Upper lobe of left lung (tissue), 6 donors: ENCODE measurements at places on chromosomes 3 and 15. TPM values are rescaled to one million over a fixed set of nuclear protein-coding genes. Genes with fewer than 3 reads are reported as not detected.

DNA sequence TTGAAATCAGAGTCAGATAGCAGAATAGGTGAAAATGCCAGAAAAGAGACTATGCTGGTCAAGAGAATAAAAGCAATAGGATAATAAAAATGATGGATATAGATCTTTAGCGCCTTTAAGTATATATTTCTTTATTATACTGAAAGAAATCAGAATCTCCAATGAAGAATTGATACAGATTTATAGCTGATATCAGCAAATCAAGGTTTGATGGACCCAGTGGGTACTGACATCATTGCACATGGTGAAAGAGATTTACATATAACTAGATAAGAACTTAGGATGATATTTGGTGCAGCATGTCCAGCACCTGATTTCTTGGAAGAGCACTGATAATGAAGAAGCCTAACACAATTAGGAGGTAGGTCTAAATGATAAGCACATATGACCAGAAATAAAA lies 18.2 kb downstream of the CADM2 start:
- no peak for DNase-seq

DNA sequence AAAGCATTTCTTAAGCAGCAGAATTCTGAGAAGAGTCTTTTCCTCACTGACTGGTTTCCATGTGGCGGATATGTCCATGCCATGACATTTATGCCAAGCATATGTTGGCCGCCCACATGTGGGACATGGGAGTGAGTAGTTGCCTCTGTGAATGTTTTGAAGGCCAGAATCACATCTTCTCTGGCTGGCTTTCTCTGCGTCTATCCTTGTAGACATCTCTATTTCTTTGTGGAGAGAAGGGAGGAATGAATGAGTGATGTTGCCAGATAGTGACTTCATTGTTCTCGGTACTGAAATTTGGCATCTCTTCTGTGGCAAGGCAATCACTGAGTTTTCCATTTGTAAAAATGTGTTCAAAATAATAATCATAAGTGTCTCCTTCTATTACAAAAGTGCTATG lies 316.0 kb downstream of the CLSTN2 start:
- DNase-seq = no peak

- DNase-seq = no peak
Measured at GRCh38 chr3:187336322-187336721, 31.9 kb upstream of the RTP4 start.

- DNase-seq = no peak
Measured at GRCh38 chr15:75542386-75542797, 36.7 kb downstream of the PTPN9 start.

- DNase-seq = no peak
Measured at GRCh38 chr15:38671675-38672254, 107.2 kb upstream of the RASGRP1 start.

- DNase-seq = no peak
Measured at GRCh38 chr15:44153352-44153751, 41.7 kb downstream of the FRMD5 start.

GRCh38 chr3:41881233-41881821 lies 80.6 kb downstream of the ULK4 start:
- DNase-seq = no peak

- DNase-seq = no peak
Measured at GRCh38 chr3:109927161-109927560, 589.8 kb upstream of the DPPA4 start.

DNA sequence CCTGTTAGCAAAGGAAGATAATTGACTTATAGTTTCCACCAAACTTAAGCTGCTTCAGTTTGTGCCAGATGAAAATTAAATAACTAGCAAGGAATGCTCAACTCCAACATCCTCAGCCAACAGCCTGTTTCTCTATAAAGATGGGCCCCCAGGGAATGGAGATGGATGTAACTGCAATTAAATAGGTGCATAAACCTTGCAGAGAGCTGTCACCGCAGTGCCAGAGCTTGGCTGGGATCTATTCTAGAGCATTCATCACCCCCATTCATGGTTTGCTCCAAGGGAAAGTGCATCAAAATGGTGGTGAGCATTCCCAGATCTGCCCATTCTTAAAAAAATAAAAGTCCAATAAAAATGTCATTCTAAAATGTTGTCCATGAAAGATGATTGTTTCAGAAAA lies 19.7 kb upstream of the RORA start:
- DNase-seq = no peak

GRCh38 chr3:133797396-133798105 lies 8.1 kb upstream of the SRPRB start:
- DNase-seq = no peak

DNA sequence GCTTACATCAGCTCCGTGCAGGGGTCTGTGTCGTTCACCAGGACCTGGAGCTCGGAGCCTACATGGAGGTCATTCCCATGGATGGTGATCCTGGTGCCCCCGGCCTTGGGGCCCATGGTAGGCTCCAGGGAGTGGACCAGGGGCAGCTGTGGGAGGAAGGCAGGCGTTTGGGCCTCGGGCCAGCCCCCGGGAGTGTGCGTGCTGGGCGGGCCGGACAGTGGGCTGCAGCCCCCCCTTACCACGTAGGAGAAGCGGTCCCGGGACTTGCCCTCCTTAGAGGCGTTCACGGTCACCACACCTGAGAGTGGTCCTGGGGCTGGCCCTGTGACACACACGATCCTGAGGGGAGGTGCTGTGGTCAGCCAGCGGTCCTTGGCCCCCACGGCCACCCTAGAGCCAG lies 29.6 kb downstream of the H1-8 start:
- no peak for DNase-seq

DNA sequence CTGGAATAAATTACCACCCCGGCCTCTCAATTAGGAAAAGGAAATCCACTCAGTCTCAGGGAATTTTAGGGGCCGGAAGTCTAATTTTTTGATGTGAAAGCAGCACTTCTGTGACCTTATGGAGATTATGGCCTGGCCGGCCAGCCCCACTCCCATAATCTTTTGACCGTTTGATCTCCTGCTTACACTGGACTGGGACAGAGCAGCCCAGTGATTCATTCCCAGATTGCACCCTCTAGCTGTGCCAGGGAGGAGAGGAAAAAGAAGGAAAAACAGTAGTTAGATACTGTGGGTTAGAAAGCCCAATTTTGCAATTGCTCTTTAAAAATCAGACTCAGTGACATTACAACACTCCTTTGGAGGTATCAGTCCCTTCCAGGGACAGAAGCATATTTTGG lies 32.4 kb downstream of the GJD2 start:
- no peak for DNase-seq

GRCh38 chr3:52423173-52423572 lies 21.7 kb downstream of the SEMA3G start:
- no peak for DNase-seq

DNA sequence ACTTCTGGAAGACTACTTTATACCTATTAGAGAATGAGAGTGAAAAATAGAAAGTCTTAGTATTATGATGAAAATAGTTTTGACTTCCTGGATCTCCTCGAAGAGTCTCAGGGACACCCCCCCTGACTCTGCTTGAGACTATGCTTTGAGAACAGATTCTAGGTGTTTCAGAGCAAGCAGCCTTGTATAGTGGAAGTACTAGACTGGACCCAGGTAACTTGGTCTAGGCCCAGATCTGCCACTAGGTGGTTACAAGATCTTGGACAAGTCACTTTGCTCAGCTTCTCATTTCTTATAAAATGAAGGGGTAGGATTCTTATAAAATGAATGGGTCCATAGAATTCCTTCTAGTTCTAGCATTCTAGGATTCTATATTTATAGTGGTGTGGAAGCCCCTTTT lies 9.1 kb downstream of the ABHD5 start:
- DNase-seq = no peak

DNA sequence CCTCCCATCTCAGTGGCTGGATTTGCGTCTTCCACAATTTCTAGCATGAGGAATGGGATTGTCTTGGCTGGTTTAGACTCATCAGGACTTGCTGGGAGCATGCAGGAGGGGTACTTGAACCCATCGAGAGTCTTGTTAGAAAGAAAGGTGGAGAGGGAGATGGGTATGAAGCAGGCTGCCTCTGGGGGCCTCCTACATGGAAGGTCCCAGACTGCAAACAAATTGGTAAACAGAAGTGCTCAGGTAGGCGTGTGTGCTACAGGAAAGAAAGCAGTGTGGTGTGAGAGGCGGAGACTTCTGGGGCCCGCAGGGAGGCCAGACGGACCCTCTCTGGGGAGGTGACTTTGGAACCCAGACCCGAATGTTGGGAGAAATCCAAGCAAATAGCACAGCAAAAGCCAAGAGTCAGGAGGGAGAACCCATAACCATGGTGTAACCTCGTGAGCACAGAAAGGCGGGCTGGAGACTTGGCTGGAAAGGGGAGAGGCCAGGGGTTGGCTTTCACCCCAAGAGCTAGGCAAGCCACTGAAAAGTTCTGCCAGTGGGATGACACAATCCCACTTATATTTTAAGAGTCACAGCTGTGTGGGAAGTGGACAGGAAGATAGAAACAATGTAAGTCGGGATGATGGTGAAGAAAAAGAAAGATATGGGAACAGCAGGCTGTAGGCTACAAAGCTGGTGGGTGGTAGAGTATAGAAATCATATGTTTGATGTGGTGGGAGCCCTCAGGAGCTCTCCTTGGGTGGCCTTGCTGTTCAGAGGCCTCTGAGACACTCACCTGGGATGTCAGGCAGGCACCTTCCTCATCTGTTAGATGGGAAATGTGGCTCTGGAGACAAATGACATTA lies 130.1 kb upstream of the PRR20G start:
- no peak for DNase-seq

- DNase-seq = no peak
Measured at GRCh38 chr3:46671541-46672348, 21.7 kb downstream of the ALS2CL start.

DNA sequence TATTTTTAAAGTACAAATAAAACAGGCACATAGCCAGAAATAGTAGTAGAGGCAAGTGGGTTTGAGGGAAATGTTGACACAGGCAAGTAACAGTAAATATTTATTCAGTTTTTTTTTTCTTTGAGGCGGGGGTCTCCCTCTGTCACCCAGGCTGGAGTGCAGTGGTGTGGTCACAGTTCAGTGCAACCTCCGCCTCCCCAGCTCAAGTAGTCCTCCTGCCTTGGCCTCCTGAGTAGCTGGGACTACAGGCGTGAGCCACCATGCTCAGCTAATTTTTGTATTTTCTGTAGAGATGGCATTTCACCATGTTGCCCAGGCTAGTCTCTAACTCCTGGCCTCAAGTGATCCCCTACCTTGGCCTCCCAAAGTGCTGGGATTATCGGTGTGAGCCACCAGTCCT lies 43.5 kb downstream of the PHLDB2 start:
- DNase-seq = no peak

- no peak for DNase-seq
Measured at GRCh38 chr3:82938821-82939328, 1177.4 kb upstream of the GBE1 start.

- no peak for DNase-seq
Measured at GRCh38 chr3:113193288-113193687, 18.1 kb upstream of the BOC start.

GRCh38 chr3:143811602-143812001 lies 36.7 kb downstream of the SLC9A9 start:
- no peak for DNase-seq

DNA sequence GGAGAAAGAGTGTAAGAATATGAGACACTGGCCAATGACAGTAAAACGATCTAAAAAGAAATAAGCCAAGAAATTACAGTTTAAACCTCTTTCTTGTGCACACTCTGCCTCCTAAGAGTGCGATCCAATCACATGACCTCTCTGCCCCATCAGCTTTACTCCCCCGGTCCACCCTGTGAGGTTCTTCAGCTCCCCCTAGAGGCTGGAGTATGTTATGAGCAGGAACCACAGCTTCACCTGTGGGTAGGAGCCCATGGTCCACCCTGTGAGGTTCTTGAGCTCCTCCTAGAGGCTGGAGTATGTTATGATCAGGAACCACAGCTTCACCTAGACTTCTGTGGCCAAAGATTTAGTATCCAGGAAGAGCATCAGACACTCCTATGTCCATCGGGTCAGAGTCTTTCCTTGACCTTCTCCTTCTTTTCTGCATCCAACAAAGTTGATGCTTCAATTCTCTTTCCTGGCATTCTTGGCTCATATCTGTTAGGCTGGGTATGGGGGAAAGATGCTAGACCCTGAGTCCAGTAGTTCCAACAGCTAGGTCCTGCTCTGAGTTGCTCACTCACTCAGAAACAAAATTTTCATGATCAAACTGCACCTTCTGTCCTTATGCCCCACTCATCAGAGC lies 164.0 kb downstream of the MINAR1 start:
- DNase-seq = peak; percentile 78

- peak; percentile 23 for DNase-seq
Measured at GRCh38 chr15:96893159-96893906, 562.8 kb downstream of the NR2F2 start.

DNA sequence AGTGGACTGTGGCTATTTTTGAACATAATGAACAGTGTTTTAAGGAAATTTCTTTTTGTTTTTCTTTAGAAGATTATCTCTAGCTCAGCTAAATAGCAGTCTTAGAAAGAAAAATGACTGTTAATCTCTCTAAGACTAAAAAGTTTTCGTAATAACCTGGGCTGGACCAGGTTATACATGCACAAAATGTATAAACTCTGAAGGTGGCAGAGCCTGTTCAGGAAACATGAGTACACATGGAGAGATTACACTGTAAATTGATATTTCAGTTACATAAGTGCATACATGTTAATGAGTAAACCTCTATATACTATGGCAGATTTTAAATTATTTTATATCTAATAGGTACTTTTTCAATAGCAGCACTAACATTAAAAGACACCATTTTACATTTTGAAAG lies 258.2 kb upstream of the CFAP20DC start:
- DNase-seq = no peak

GRCh38 chr15:37015035-37015434 lies 85.3 kb downstream of the MEIS2 start:
- DNase-seq = no peak

DNA sequence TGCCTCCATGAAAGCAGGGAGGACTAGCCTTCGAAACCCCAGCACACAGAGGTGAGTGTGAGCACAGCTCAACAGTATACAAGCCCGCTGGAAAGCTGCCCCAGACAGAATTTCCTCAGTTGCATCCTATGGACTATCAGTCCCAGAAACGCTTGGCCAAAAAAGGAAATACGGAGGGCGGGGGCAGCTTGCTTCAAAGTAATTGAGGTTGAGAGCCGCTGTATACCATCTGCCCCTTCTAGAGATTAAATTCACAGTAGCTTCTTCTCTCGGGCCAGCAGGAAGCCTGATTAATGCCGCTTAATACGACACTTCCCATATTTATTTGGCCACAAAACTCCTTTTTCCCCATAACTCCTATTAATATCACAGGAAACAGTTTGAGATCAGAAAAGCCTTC lies 88.7 kb downstream of the LIPC start:
- no peak for DNase-seq

GRCh38 chr3:197378985-197379718 lies 80.7 kb upstream of the DLG1 start:
- DNase-seq = no peak

- DNase-seq = no peak
Measured at GRCh38 chr3:18830087-18830486, 318.2 kb upstream of the KCNH8 start.

Gene LTF
- 85.9 TPM for total RNA-seq

Gene MESP2
- not detected for total RNA-seq

Gene C2CD4A
- 0.33 TPM for total RNA-seq

Gene ZNF662
- 7.1 TPM for total RNA-seq

Gene GDPGP1
- total RNA-seq = 10.8 TPM

Gene GPR176
- 5.0 TPM for total RNA-seq

Gene LEO1
- 9.8 TPM for total RNA-seq

Gene TMEM44
- 39.3 TPM for total RNA-seq

Gene ROPN1
- not detected for total RNA-seq

Gene DNASE1L3
- 7.1 TPM for total RNA-seq
